Stimulated activated CD8-positive, alpha-beta memory T cell treated with anti-CD3 and anti-CD28 coated beads, Interleukin-4, amount 100 ng/mL, for 1 hour (primary cell): ENCODE measurements at places on chromosomes 13 and 19.

GRCh38 chr19:3409346-3410064 is 43.1 kb downstream of the NFIC start:
- no peak for DNase-seq

- no peak for DNase-seq
These were observed 16.6 kb downstream of the RASA3 start for GRCh38 chr13:114115796-114116195.

DNA sequence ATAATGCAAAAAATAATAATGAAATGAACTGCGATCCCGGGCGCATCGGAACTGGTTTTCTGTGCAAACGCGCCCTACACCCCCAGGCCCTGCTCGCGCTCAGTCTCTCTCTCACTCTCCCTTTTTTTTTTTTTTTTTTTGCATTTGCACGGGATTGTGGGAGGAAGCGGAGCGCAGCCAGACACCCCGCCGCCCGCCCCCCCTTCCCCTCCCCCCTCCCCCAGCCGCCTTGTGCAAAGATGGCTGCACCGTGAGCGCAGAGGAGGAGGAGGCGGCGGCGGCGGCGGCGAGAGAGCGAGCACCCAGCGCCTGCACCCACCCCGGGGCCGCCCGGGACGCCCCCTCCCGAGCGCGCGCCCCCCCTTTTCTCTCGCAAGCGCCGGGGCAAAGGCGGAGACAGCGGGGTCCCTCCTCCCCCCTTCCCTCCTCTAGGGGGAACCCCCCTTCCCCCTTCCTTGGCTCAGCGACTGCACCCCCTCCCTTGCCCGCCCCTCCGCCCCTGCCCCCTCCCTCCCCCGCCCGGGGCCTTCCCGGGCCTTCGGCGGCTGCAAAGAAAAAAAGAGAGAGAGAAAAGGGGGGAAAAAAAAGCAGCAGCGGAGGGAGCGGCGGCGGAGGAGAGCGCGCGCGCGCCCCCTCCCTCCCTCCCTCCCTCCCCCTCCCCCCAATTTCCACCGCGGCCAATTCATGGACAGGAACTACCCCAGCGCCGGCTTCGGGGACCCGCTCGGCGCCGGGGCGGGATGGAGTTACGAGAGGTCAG is at the start of gene PRR12:
PRR12 (plus strand) TSS at position 212 of the 760 bp plus-strand sequence; CDS start at position 685, 473 bp downstream.
- DNase-seq = peak; percentile 34

DNA sequence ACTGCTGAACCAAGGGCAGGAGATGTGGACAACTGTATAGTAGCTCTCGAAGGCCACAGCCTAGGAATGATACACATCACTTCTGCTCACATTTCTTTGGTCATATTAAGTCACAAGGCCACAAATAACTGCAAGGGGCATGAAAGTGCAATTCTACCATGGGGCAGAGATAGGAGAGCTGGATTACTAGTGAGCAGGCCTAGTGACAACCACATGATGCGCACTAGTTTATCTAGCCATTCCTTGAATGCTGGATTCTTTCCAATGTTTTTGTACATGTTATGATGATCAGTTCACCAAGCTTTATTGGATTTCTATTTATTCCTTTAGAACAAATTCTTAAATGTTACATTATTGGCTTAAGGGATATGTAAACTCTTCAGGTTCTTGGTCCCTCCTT is 100.7 kb downstream of the MIPEP start:
- no peak for DNase-seq

DNA sequence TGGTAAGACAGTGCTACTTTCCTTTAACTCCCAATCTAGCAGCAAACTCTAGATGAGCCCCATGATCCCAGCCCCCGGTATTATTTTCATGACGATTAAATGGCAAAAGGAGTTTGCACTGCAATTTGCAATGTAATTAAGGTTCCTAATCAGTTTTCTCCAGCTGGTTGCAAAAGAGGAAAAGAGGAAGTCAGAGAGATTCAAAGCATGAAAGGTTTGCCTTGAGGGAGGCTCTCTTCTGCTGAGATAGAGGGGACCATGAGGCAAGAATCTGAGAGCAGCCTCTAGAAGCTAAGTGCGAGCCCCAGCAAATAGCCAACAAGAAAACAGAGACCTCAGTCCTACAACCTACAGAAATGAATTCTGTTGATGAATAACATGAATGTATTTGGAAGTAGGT is 527.1 kb downstream of the UQCRFS1 start:
- DNase-seq = no peak
